Thoracic aorta (tissue), 2 donors: ENCODE measurements at places on chromosomes 2 and 18.

- no peak for DNase-seq
Measured at GRCh38 chr2:30266705-30267104, 35.4 kb downstream of the LBH start.

DNA sequence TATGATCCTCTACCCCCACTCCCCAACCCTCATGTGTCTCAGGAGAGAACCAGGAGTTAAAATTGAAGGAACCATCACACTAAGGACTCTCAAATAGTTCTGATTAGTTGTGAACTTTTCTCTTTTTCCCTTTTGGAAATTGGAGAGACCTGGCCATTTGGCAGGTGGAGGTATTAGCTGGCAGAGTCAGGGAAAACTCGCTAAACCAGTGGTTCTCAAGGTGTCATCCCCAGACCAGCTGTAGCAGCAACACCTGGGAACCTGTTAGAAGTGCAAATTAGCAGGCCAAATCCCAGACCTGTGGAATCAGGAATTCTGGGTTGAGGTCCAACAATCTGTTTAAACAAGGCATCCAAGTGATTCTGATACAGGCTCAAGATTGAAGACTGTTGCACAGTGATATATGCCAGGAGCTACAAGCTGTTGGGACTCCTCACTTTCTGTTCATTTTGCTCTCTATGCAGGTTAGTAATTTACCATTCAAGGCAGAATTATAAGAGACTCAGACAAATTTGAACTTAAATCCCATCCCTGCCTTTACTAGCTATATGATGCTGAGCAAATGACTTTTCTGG lies 2.8 kb upstream of the TMEM131 start:
- no peak for DNase-seq

- DNase-seq: no peak
Measured at GRCh38 chr18:46750626-46751025, 6.2 kb downstream of the ST8SIA5 start.

GRCh38 chr2:180943275-180943674 lies 37.1 kb upstream of the UBE2E3 start:
- DNase-seq: no peak

DNA sequence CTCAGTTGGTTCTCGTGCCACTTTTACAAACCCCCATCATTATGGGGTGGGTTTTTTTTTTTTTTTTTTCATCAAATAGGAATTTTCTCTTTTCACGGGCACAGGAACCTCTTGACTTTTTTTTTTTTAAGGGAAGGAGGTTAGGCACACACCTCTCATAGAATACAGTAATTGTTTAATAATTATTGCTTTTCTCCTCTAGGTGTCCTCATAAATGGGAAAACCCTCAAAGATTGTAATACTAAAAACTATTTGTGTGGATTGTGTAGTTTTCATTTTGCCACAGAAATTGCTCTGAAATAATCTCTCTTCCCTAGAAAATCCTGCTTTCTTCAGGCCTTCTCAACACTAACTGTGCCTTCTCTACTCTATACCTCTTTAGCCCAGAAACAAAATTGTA lies 147.3 kb downstream of the GREB1L start:
- DNase-seq: no peak

DNA sequence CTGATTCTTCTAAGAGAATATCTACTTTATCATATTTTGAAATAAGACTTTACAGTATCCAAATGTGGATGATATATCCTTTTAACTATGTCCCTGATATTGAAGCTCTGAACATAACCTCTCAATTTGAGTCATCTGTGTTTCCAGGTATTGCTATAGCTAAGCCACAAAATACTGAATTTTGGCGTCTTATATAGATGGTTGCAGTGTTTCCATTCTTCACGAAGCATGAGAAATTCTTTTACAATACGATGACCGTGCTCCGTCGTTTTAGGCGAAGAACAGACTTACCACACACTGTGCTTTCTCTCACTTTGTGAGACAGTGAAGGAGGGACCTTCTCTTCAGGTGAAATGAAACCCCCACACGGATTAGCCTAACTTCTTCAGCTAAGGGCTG lies 45.3 kb downstream of the LRRFIP1 start:
- no peak for DNase-seq

- DNase-seq: no peak
Measured at GRCh38 chr2:74789271-74789670, 44.7 kb upstream of the HK2 start.

GRCh38 chr18:74243127-74243526 lies 48.6 kb downstream of the CYB5A start:
- no peak for DNase-seq

DNA sequence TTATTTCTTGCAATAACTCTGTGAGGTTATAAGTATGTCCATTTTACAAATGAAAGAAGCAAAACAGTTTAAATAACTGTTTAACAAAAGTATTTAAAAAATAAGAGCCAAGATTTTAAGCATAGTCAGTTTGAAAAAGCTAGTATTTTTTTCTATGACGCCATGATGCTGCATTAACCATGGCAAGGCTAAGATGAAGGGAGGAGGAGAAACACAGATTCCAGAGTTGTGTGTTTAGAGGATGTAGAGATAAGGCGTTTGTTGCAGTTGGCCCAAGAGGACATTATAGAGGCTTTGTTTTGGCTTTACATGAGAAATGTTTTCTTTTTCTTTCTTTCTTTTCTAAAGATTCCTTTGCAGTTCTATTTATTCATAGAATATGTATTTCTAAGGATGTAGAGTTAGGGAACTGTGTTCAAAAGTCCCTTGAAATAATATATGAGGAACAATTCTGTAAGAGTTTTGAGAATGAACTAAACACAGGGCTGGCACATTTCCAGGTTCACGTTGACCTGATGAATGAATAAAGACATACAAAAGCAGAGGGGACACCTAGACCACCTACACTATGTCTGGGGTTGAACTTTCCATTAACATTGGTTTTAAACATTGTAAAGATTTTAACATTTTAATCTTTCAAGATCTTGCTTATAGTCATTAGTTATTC lies 244.2 kb downstream of the KCNS3 start:
- no peak for DNase-seq

DNA sequence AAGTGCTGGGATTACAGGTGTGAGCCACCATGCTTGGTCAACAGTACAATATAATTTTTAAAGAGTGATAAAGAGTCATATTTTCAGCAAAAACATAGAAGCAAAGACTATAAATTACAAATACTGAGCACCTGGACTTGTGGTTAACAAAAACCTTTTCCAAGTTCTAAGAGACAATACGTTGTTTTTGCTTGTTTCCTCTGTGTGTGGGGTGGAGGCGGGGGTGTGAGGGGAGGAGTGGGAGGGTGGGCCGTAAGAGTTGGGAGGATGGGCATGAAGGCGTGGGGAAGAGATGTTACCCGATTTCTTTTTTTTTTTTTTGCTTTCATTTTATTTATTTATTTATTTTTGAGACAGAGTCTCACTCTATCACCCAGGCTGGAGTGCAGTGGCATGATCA lies 78.0 kb upstream of the WIPF1 start:
- no peak for DNase-seq

GRCh38 chr2:44596537-44597320 lies 235.0 kb downstream of the CAMKMT start:
- DNase-seq: no peak

- no peak for DNase-seq
Measured at GRCh38 chr2:141770530-141770929, 360.3 kb downstream of the LRP1B start.

- no peak for DNase-seq
Measured at GRCh38 chr2:65545837-65546805, 113.7 kb upstream of the SPRED2 start.

- DNase-seq: no peak
Measured at GRCh38 chr2:106843001-106843909, 42.7 kb downstream of the ST6GAL2 start.

- DNase-seq: no peak
Measured at GRCh38 chr18:48734460-48734859, 195.6 kb downstream of the CTIF start.

DNA sequence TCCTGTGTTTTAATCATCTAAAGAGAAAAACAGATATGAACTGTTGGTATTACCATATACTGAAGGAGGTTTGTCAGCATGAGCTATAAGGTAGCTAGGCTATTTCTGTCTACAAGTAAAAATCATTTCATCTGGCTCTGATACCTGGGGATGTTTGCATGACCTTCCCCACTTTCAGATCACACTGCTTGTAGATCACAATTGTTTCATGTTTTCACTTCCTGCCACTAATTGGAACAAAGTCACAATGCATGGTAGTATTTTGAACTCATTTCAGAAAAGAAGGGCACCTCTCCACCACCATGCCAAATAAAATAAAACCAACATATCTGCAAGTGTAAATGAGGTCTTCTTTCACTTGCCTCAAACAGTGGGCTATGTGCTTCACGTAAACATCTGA lies 37.8 kb downstream of the NYAP2 start:
- DNase-seq: no peak

- no peak for DNase-seq
Measured at GRCh38 chr2:46915281-46915810, at the start of gene MCFD2. Gene MCFD2, minus strand, starts transcription at chr2:46915806. Its CDS starts 6,635 bp downstream, at chr2:46909171.

GRCh38 chr2:163253621-163254285 lies 415.2 kb upstream of the KCNH7 start:
- DNase-seq: no peak

- no peak for DNase-seq
Measured at GRCh38 chr2:230269715-230270114, 44.2 kb downstream of the SP140 start.

DNA sequence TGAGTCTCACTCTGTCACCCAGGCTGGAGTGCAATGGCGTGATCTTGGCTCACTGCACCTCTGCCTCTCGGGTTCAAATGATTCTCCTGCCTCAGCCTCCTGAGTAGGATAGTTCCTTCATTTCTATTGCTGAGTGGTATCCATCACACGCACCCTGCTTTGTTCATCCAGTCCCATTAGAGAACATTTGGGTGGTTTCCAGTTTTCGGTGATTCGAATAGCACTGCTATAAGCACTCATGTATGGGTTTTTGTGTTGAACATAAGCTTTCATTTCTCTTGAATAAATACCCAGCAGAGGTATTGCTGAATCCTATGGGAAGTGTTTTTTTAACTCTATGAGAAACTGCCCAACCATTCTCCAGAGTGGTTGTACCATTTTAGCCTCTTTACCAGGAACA lies 147.3 kb downstream of the DDX1 start:
- no peak for DNase-seq

DNA sequence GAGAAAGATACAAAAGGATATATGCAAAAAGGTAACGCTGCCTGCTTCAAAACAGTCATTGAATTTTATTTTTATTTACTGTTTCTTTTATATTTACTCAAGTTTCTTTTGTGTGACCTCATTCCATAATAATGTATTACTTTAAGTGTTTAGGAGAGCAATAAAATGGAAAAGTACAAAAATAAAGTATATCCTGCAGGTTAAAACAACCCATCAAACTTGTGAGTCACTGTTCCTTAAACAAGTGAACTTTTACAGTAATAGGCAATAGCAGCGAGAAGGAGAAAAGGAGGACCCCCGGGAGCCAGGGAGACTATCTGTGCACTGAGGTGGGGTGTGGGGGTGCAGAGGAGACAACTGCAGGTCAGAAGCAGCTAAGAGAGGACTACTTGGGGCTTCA lies 124.5 kb downstream of the EN1 start:
- no peak for DNase-seq

DNA sequence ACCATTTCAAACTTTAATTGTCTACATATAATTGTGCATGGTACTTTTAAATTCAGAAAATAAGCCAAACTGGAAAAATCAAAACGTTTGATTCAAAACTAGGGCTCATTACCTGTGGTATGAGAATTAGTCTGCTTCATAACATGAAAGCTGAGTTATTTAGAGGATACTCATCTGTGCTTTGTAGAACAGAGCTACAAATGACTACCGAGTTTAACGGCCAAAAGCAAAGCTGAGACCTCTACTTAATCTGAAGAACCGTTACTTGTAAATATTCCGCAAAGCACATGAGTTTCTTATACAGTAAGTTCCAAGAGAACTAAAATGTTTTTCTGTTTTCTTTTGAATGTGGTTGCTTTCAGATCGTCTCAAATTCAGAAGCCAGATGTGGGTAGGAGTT lies 123.7 kb upstream of the SMAD7 start:
- DNase-seq: no peak

- DNase-seq: no peak
Measured at GRCh38 chr2:157052685-157053224, 204.8 kb upstream of the GALNT5 start.

GRCh38 chr2:32482471-32482870 lies 125.6 kb downstream of the BIRC6 start:
- no peak for DNase-seq

DNA sequence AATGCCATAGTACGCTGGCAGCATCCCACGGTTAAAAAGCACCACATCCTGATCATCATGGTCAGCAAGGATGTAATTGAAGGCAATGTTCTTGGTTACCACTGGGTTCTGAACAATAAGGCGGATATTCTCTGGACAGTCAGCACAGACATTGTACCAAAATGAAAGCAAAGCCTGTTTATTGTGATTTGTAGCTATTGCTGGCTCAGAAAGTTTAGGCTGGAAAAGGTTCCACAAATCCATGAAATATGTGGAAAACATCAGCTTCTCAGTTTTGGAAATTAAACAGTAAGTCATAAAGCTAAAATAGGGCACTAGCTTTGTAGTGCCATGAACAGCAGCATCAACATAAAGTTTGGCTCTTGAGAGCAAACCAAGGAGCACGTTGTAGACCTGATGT lies 52.2 kb downstream of the C2orf74 start:
- no peak for DNase-seq

DNA sequence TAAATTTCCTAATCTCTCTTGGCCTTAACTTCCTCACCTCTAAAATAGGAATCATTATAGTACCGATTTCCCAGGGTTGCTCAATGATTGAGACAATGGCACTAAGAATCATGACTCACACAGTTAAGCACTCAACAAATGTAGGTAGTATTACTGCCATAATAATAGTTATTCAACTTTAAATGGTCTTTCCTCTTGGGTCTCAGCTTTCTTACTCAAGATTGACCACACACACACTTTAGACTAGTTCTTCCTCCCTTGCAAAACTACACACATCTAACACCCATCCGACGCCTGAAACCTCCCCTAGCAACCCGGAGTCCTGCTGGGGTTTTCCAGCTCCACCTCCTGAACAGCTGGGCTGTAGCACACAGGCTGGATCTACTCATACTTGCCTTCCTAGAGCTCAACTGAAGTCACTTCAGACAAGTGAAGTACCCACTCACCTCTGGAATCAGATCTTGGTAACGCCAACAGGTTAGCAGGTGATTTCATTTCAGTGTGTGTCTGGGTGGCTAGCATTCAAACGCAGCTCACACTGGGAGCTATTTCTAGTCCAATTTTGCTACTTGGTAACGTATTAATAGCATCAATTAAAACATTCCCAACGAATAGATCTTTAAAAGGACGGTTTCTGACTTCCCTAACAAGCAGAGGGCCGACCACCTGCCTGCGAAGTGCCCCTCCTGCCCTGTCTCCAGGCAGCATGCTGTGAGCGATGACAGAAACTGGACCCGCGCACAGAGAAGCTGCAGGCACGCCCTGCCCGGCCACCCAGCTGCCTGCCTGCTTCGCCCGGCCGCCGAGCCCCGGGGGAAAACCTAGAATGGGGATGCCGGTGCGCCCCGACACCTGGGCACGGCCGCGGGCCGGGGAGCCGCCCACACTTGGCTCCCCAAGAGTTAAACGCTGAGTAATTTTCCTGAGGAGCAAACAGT lies 1.1 kb downstream of the UXS1 start:
- DNase-seq: no peak

GRCh38 chr2:77009307-77009706 lies 512.9 kb downstream of the LRRTM4 start:
- DNase-seq: no peak

GRCh38 chr2:143933946-143934569 lies 585.9 kb downstream of the ZEB2 start:
- no peak for DNase-seq
